ENCODE measurements at places on chromosomes 1 and 21.

- DNase-seq = no peak
Observed at GRCh38 chr1:16207318-16208269, 4.9 kb downstream of the ARHGEF19 start.

GRCh38 chr1:65719391-65719790 is 73.3 kb upstream of the PDE4B start:
- no peak for DNase-seq

- no peak for DNase-seq
Observed at GRCh38 chr21:42201615-42202161, 17.3 kb upstream of the ABCG1 start.

DNA sequence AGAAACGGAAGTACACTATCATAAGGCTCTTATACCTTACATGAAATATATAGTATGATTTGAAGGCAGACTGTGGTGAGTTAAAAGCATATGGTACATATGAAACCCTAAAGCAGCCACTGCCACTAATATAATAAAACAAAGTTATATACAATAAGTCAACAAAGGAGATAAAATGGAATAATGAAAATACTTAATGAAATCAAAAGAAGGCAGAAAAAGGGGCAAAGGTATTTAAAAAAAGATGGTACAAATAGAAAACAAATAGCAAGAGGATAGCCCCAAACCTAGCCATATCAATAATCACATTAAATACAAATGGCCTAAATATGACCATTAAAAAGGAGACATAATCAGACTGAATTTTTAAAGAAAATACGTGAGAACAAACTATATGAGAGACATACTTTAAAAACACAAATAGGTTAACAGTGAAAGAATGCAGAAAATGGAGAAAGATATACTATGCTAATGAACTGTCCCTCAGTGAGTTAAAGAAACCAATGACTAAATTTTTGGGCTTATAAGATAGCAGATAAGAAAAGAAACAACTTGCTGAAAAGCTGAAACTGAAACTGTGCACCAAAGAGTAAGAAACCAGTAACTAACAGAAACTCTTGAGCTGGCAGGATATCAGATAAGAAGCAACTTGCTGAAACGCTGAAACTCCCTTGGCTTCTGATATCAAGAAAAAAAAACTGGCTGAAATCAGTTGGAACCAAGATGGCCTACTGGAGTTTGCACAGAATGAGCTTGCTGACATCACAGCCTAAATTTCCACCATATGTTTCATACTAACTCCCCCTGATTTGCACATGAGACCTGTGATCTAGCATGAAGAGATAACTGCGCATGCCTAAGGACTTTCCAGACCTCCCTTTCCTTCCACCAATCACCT is 44.3 kb upstream of the IL10 start:
- no peak for DNase-seq

GRCh38 chr1:43058545-43059360 is 100.1 kb upstream of the SLC2A1 start:
- no peak for DNase-seq

DNA sequence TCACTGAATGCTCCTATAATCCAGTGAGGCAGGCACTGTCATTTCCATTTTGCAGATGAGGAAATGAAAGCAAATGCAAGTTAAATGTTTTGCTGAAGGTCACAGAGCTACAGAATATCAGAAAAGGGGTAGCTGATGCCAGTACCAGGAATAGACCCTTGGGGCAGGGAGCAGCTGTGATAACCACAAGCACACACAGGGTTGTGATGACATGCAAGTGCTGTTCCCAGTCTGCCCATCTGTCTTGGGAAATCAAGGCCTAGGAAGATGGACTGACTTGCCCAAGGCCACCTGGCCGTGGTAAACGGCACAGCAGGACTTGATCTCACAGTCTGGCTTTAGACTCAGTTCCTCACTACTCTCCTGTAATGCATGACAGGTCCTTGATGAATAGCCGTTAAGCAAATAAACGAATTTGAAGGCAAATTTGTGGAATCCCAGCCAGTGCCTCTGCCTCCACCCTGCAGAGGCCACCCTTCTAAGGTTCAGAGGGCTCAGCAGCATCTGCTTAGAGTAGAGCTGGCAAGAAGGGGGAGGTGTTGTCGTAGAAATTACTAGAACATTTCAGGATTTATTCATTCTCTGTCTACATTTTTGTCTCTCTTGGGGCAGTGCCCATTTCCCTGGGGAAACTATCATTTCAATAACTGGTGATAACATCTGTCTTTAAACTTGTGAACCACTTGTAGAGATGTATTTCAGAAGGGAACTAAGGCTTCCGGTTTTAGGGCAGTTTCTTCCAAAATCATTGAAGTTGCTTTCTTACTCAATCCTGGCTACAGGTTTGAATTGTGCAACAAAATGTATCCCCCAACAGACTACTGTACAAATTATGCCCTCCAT is 53.2 kb upstream of the MRPS6 start:
- DNase-seq = no peak

DNA sequence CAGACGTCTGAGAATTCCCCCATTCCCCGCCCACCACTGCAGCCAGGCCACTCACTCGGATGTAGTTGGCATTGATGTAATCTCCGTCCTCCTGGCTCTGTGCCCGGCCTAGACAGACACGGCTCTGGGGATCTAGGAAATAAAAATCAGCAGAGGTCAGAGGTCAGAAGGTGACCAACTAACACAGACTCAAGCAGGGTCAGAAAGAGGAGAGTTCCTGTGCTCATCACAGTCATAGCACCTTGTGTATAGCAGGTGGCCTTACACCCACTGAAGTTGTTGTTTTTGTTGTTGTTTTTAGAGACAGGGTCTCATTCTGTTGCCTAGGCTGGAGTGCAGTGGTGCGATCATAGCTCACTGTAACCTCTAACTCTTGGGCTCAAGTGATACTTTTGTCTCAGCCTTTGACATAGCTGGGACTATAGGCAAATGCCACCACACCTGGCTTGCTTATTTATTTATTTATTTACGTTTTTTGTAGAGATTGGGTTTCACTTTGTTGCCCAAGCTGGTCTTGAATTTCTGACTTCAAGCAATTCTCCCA is 4.9 kb downstream of the PTPN7 start:
- DNase-seq = no peak

DNA sequence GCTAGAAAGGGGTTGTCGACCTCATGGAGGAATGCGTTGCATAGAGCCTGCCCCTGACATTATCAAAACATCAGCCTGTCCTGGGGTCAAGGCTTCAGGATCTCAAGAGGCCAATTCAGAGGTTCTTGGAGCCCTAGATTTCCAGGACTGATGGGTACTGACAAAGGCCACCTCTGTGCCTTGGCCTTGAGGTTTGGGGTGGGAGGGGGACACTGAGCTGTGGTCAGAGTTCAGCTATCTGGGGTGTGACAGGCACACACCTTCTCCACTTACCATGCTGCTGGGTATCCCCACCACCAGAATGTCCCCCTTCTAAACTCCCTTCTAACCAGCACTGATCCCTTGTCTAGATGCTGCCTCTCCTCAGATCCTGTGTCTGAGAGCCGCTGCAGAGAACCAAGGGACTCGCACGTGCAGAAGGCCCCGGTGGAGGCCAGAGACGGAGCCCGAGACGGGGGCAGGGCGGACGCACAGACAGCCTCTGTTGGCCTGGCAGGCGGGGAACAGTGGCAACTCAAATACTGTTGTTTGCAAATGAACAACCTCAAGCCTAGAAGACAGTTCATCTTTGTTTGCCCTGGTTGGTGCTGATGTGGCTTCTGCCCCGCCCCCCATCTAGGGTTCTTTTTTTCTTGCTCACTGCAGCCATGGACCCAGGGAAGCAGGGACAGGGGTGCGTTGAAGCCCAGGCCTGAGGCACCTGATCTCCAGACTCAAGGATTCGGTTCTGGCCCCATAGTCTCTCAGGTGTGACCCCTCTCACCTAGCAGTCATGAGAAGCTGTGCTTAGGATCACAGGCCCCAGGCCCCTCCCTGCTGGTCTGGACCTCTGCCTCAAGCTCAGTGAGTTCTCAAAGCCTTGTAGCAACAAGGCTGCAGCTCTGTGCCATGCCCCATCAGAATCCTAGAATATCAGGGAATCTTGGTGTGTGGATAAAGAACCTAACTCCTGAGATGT is 28.1 kb upstream of the CSF1 start:
- DNase-seq = no peak

DNA sequence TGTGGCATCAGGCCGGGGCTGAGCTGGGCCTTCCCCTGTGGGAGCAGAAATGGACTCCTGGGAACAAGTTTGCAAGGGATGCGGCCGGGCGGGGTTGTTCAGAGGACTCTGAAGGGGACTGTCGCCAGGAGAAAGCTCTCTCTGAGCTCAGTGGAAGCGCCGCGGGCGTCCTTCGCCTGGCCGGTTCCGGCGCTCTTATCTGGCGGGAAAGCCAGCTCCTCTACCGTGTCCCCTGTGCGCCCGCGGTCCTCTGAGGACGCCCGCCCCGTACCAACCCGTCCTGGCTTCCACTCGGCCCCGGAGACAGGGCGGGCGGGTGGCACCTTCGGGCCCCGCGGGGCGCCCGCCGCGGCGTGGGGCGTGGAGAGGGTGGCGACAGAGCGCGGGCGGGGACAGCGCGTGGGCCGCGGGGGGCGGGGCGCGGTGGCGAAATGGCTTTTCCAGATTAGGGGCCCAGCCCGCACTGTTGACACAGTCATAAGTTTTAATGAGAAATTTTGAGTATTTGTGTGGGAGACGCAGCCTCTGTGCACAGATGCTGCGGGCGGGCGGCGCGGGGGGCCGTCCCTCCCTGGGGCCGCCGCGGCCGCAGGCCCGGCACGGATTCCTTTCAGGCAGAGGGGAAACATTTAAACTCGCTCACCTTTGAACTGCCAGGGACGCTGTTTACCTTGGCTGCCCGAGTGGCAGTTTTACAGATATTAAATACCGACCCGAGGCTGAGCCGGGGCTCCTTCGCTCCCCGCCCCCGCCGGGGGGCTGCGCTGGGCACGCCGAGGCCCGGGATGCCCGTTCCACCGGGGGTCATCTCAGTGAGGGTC is 70.2 kb downstream of the FOXD2 start:
- no peak for DNase-seq

- DNase-seq = no peak
Observed at GRCh38 chr1:231161667-231162296, at the start of gene TRIM67. Gene TRIM67 (plus strand): TSS chr1:231162058. CDS start chr1:231162970, 912 bp downstream.

DNA sequence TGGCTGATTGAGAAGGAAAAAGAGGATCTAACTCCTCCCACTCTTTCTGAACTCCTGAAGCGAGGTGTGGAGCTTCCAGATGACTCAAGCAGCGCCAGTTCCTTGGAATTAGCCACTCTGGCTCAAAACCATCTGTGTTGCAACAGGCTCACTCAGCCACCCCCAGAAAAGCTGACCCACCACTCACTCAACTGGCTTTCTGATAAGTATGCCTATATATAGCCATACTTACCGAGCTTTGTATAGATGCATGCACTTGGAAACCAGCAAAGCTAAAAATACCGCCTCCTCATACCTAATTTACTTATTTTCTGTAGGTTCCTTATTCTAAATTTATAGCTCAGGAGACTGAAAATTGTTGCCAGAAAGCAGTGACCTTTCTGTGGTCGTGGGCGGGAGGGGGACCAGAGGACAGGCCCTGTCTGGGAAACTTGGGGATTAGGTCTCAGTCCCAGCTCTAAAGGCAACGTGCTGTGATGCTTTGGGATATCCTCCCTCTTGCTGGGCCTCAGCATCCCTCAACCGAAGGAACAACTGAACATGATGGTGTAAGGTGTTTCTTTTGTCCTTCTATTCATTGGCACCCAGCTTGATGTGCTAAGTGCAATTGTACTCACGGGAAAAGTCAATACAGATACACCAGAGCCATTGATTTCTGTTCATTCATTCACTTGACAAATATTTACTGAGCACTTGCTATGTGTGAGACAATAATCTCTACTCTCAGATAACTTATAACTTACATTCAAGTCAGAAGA is 65.7 kb downstream of the NENF start:
- no peak for DNase-seq

GRCh38 chr1:76298399-76298798 is 223.9 kb downstream of the ST6GALNAC3 start:
- DNase-seq = no peak

Measured in stimulated activated CD4-positive, alpha-beta T cell treated with anti-CD3 and anti-CD28 coated beads, TNF-alpha, amount 100 ng/mL, for 1 hour (primary cell).